Heart left ventricle (tissue), 16 donors: ENCODE measurements at places on chromosomes 4 and X.

DNA sequence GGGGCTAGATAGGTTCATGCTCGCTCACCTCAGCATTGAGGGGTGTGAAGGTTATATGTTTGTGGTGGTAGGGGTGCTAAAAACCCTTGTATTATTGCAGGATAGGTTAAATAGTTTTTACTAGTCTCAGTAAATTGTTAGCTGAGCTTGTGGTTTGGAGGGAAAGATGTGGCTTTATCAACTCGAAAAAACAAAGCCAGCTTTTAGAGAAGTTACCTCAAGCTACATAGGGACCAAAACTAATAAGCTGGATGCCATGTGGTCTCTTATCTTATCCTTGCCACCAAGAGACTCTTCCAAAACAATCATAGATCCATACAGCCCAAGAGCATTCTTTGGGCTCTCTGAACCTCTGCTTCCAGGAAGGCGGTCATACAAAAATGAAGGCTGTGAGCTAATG is 29.2 kb downstream of the MSN start:
- DNase-seq, result no peak

- DNase-seq, result no peak
Measured at GRCh38 chrX:36963069-36963808, 44.9 kb upstream of the FAM47C start.

GRCh38 chr4:148442832-148443511 is 758 bp upstream of the NR3C2 start:
- peak; percentile 68 for DNase-seq

GRCh38 chr4:108327642-108328382 is 159.1 kb upstream of the LEF1 start:
- no peak for DNase-seq
